Kidney glomerular epithelial cell (primary cell): ENCODE measurements at places on chromosomes 7 and 10.

DNA sequence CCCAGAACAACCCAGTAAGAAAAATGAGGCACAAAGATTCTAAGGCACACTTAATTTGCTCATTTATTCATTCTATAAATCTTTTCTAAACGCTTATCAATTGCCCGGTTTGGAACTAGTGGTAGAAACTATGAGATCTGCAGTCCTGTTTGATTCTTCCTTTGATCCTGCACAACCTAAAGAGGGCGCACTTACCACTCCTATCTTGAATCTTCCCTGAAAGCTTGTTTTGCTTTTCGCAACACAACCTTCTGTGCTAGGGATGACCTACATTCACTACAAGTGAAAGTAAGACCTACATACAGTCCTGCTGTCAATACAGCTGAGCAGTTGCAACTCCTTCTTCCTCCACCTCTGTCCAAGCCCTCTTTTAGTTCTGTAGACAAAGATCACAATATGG, 12.6 kb upstream of the ARL4A start:
- no peak for DNase-seq

GRCh38 chr10:75209086-75209920, 1.3 kb upstream of the VDAC2 start:
- no peak for DNase-seq

DNA sequence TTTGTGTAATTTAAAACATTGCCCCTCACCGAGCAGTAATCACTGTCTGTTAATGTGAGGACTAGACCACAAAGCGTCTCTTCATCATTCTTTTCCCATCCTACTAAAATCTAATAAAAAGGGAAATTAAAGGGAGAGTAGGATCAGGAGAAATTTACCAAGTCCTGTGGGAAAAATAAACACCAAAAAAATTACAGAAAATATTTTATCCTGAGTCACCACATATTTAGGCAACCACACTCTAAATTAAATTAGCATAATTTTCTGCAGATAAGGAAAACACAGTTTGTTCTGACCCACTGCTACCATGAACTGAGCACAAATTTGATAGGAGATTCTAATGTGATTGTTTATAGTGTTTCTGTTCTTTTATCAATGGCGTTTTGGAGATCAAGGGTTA, 49.3 kb downstream of the CCDC6 start:
- no peak for DNase-seq

DNA sequence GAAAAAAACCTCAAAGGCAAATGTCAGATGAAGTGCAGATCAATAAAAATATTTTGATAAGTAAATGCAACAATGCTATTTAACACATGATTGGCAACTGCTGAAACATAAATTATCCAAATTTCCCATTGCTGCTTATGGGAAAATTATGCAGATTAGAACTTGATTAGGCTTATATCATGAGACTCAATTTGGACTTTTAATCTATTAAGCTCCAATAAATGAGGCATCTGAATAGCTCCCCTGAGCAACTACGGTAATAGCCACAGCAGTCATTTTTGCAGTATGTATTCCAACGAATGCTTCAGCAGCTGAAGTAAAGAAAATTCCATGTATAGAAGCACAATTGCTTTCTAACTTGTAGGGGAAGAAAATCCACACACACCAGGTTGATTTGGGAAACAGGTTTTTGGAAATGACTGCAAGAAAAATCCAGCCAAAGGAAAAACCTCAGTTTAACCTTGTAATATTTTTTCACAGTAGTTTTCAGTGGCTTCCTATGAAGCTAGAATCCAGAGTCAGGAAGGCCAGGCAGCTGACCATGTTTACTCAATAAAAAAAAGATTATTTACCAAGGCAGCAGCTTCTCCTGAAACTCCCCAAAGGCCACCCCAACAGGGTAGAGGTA, 716.1 kb downstream of the KCNMA1 start:
- DNase-seq = no peak

DNA sequence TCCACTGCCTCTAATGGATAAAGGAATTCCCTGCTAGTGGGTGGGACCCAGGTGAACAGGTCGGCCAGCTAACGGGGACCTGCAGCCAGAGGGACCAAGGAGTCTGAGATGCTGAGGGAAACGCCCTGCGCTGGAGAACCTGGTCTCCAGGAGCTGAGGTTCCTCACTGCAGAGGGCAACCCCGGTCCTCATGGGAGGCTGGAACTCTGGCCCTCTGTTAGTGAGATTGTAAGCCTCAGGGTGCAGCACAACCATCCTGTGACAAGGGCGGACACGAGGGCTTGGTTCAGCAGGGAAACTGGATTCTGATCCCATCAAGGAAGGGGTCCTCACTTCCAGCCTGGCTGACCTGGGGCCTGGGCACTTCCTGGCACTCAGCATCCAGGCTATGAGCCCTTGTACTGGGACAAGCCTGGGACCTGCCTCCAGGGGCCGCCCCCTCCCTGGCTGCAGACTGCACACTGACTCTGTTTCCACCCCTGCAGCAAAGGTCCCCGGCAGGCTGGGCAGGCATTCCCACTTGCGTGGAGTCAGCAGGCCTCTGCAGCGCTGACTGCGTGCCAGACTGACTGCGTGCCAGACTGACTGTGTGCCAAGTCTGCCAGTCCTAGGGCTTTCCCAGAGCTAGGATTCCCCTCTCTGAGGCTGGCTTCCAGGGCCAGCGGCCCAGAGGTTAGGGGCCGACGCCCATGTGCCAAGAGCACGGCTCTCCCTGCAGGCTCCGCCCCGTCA, 143.2 kb downstream of the MAPK8 start:
- DNase-seq = no peak

GRCh38 chr10:123241391-123242141, 87.4 kb downstream of the BUB3 start:
- no peak for DNase-seq

GRCh38 chr10:29257106-29257783, 31.6 kb upstream of the LYZL1 start:
- DNase-seq = peak; percentile 64

DNA sequence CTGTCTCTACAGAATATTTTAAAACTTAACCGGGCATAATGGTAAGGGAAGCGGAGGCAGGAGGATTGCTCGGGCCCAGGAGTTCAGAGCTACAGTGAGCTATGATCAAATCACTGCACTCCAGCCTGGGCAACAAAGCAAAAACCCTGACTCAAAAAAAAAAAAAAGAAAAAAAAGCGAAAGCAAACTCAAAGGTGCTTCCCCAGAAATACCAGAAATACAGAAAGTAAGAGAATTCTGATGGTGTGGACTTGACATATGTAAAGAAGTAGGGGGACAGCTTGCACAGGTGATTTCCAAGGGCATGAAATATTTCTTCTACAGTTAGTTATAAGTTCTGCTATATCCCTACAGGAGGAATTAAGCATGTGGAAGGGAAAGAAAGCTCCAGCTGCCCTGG, 69.7 kb upstream of the APBB1IP start:
- no peak for DNase-seq

- no peak for DNase-seq
Observed at GRCh38 chr7:43553999-43554398, 28.9 kb upstream of the STK17A start.

DNA sequence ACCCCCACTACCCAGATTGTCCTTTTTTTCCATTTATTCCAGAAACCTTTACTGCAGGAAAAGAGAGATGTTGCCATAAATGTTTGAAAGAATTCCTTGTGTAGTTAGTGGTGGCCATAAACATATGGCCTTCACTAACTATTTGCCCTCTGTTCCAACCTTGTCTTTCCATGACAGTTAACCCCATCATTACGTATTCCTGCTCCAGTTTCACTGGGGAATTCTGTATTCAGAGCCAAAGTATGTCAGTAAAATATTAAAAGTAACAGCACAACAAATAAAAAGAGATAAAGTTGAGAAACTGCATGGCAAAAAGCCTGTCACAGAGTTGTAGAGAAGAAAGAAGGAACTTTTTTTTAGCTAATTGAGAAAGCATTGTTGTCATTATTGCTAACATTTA, 261.3 kb downstream of the BICC1 start:
- DNase-seq = no peak

DNA sequence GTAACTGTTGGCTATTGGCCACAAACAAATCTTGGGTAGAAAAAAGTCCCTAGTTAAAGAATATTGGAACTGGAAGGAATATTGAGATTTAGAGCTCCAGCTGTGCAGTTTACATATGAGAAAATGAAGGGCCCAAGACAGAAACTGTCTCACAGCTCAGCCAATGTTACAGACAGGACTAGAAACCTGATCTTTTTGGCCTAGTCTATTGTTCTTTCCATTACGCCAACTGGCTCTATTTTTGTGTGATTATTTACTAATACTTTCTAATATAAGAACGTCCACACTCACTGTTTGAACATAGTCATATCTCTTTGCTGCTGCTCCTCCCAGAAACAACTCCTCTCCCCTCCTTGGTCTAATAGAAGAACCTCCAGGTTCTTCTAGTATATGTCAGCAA, 1.2 kb downstream of the WEE2 start:
- no peak for DNase-seq

GRCh38 chr7:111198255-111198654, 107.3 kb downstream of the LRRN3 start:
- peak; percentile 79 for DNase-seq

DNA sequence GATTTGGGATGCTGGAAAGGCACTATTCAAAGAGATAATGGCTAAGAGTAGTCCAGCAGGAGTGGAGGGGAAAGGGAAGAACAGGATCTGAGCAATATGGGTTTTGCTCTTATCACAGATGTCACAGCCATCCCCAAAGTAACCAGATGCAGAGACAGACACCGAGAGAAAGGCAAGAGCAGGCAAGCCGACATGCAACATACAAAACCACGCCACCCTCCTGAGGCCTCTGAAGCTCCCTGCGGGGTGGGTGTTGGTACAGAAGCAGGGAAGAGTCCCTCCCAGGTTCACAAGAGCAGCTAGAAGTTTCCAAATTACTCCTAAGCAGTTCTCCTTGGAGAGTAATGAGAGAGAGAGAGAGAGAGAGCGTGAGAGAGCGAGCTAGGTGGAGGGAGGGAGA, 10.8 kb upstream of the C10orf53 start:
- DNase-seq = no peak

GRCh38 chr7:155842496-155843265, 30.4 kb upstream of the SHH start:
- DNase-seq = no peak

DNA sequence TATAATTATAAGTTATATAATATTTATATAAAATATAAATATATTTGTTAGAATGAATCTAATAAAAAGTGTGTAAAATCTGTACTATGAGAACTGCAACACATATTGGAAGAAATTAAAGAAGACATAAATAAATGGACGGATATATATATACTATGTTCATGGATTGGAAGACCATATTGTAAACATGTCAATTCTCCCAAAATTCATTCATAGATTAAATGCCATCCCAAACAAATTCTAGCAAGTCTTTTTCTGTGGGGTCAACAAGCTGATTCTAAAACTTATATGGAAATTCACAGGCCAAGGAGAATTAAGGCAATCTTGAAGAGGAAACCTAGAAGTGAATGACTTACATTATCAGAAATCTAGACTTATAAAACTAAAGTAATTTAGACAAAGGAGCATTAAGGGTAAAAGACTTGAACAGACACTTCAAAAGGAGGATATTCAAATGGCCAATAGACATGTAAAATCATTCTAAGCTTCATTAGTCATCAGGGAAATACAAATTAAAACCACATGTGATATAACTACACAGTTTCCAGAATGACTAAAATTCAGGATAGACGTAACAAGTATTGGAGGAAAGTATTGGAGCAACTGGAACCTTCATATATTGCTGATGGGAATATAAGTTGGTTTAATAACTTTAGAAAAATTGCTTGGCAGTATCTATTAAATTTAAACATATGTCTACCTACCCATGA, 225.9 kb downstream of the EMX2 start:
- no peak for DNase-seq

- DNase-seq = peak; percentile 39
Observed at GRCh38 chr10:72086466-72087391, 1.6 kb downstream of the SPOCK2 start.

DNA sequence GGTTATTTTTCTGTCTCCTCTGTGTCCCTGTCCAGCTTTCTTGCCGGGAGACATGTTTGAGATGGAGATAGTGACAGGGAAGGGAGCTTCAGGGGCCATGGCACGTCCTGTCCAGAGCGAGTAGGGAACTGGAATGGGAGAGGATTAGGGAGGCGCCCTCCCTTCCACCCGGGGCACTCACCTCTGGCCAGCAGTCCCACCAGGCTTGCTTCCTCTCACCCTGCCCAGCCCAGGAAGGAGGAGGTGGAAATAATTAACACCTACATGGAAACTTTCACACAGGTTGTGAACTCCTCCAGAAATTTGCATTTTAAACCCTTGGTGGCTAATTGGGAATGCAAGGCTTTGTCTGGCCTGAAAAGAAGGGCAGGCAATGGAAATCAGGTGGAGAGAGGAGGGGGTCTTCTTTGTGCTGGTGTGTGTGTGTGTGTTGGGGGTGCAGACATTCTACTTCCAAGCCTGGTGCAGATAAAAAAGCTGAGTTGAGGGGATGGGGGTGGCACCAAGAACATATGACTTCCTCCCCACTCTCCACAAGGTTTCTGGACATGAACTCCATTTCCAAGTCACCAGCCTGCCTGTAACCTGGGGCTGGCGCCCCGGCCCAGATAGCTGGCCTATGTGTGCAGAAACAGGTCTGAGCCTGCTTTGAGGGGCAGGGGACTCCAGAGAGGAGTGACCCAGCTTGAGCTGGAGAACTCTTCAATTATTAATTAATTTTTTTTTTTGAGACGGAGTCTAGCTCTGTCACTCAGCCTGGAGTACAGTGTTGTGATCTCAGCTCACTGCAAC, 199.4 kb downstream of the CYP26A1 start:
- no peak for DNase-seq

GRCh38 chr10:129448086-129448485, 19.0 kb upstream of the MGMT start:
- DNase-seq = no peak

DNA sequence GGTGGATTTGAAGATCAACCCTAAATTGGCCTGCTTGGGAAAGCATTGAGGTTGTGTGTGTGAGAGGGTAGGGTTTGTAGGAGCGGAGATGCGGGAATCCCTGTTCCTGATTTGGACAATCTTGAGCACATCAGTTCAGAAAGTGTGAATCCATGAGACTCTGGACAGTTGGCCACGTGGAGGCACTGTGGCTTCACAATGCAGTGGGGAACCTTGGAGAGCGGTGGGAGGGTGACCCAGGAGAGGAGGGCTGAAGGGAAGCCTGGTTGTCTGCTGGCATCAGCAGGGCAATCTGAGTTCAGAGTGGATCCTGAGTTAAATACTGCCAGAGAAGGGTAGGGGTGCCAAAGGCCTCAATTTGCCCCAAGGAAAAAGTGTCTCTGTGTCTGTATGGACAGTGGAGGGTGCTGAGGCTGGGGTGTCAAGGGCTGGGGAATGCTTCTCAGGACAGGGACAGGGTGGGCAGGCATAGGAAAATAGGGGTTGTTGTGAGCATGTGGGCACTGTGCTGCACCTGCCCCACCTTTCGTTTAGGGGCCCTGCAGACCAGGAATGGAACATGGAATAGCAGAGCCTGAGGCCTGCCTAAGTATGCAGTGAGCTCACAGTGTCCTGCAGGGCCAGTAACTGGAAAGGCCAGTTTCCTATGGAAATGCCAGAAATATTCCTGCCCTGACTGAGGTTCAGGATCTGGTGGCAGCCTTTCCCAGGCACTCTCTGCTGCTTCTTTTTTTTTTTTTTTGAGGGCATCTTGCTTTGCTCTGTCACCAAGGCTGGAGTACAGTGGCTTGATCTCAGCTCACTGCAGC, 162.9 kb upstream of the PRSS58 start:
- DNase-seq = no peak
